ENCODE measurements at places on chromosomes 11 and 22. TPM values are rescaled to one million over a fixed set of nuclear protein-coding genes. Genes with fewer than 3 reads are reported as not detected.

Gene OPCML
- 1.9 TPM for total RNA-seq

Gene CCDC15
- total RNA-seq: 1.5 TPM

Gene SYT9
- 3.0 TPM for total RNA-seq

Gene LRP4
- total RNA-seq: 1.2 TPM

Gene EXPH5
- total RNA-seq: 6.9 TPM

Gene CARNS1
- not detected for total RNA-seq

DNA sequence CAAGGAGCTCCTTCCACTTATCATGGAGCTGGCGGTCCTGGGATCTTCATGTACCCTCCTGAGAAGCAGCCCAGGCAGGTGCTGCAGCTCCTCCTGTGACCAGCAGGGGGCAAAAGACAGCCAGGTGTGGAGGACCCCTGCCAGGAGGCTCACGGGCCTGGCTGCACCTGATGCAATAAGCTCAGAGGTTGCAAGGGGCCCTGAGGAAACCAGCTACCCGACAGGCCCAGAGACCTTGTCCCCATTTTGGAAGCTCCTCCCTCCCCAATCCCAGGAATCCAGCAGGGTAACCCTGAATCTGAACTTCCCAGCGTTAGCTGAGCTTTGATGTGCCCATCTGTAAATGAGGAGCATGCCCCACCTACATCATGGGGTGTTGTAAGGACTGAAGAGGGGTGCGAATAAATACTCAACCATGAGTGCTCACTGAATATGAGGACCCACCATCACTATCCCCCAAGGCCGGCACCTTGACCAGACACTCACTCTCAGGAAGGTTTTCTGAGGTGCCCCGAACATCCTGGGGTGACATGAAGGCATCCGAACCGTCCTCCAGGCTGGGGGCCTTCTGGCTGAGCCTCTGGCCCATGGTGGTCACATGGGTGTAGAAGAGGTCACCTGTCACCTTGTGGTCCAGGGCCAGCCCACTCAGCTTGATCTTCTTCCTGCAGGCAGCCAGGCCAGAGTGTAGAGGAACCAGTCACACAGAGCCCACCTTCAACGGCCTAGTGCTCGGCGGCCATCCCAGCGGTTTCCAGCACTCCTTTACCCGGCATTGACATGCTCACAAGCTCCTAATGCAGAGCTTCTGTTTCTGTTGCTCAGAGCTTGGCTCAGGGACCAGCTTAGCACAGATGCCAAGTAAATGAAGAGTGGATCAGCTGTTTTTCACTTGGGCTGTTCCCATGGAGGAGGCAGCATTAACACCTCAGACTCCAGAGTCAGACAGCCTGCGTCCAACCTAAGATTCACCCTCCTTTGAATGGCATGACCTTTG lies 21.7 kb downstream of the SLC43A1 start:
- peak; percentile 61 for DNase-seq

DNA sequence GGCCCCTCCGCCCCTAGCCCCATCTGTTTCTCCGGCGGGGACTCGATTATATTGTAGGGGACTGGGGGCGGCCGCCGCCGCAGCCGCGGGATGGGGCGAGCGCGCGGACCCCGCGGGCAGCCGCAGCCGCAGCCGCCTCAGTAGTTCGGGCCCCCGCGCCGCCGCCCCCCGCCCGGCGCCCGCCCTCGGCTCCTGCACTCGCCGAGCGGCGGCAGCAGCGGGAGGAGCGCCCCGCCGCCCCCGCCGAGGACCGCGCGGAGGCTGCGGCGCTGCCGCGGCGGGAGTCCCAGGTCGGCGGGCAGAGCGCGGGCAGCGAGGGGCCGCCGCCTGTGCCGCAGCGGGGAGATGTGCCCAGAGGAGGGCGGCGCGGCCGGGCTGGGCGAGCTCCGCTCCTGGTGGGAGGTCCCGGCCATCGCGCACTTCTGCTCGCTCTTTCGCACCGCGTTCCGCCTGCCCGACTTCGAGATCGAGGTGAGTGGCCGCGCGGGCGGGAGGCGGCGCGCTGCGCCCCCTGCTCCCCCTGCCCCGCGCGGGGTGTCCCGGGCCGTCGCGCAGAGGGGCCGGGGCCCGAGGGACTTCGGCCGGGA lies at the start of gene CECR2:
TSS of gene CECR2 (plus strand) at position 22 of the 587 bp plus-strand sequence. CDS start at position 346, 324 bp downstream.
- DNase-seq: peak; percentile 19

DNA sequence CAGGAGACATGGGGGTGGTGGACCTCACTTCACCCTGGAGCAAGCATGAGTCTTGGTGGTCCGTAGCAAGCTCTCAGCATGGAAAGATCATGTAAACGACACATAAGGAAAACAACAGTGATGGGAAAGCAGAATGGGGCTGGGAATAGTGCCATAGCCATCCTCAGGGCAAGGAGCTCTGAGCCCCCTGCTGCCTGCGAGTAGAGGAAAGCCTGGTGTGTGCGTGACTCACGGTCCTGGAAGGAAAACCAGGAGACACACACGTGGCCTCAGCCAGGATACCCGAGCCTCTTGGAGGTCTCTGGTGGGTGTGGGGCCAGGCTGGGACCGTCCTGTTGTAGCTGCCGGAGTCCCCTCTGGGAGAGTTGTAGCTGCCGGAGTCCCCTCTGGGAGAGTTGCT lies 12.4 kb downstream of the SHANK3 start:
- no peak for DNase-seq
